Effector memory CD8-positive, alpha-beta T cell (primary cell): ENCODE measurements at places on chromosomes 2 and 18.

DNA sequence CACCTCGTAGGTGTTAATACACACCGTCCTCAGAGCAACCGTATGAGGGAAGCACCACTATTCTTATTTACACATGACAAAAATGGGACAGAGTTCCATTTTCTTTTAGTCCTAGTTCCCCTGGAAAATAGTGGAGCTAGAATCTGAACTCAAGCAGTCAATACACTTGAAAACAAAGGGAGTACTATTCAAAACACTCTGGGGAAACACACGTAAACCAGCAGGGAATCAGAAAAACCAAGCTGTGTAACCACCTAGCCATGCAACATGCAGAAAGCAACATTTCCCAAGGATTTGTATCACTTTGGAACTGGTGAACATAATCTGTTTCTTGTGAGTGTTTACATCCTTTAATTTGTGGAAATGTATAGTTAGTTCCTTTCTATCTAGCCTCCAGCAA, 208.2 kb downstream of the UBE2E3 start:
- no peak for DNase-seq

DNA sequence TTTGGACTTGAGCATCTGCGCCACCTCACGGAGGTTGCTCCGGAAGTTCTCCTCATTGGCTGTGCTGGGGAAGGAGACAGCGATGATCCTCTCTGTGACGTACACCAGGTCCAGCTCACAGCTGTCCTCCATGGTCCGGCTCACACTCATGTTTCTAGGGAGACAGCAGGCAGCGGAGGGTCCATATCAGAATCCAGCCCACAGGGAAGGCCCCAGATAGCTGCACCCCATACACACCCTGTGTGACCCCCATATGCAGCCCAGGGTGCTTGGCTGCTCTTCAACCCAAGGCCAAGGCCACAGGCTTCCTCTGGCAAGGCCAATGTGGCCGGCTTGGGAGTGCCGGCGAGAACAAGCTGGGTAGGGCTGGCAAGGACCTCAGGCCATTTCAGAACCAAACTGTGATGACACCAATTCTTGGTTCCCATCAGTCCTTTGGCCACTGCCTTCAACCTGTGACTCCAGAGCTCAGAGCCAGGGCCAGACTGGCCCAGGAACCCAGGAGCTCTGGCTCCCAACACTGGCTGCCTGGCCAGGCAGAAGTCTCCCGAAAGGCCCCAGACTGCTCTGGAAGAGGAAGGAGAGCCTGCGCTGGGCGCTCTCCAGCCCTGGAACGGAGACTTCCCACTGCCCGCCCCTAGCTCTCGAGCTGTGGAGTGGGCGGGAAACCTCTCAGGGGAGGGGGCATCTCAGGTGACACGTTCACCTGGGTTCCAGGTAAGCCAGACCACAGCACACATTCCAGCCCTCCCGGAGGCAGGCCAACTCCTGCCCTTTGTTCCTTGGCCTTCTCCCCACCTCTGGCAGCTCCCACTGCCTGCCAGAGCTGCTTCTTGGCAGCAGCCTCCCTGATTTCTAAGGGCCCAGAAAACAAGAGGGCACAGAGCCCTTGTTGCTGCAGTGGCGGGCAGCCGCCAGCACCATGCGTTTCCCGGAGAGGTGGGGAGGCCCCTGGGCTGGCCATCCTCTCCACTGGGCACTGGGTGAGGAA, 104.7 kb downstream of the TNS1 start:
- DNase-seq = no peak

GRCh38 chr2:120303177-120303576, 42.8 kb upstream of the INHBB start:
- DNase-seq = no peak

DNA sequence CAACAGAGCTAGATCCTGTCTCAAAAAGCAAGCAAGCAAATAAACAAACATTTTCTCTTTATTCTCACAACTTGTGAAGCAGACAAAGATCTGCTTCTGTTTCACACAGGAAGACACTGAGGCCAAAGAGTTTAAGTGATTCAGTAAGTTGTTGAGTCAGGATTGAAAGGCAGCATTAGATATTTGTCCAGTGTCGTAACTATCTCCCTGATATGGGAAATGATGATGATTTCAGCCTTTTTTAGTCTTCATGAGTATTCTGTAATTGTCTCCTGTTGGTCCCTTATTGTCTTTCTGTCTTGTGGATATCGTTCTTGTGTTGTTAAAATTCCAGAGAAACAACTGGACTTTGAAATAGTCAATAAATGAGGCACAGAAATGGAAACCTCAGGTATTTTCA, 59.6 kb downstream of the GATA6 start:
- DNase-seq = no peak

DNA sequence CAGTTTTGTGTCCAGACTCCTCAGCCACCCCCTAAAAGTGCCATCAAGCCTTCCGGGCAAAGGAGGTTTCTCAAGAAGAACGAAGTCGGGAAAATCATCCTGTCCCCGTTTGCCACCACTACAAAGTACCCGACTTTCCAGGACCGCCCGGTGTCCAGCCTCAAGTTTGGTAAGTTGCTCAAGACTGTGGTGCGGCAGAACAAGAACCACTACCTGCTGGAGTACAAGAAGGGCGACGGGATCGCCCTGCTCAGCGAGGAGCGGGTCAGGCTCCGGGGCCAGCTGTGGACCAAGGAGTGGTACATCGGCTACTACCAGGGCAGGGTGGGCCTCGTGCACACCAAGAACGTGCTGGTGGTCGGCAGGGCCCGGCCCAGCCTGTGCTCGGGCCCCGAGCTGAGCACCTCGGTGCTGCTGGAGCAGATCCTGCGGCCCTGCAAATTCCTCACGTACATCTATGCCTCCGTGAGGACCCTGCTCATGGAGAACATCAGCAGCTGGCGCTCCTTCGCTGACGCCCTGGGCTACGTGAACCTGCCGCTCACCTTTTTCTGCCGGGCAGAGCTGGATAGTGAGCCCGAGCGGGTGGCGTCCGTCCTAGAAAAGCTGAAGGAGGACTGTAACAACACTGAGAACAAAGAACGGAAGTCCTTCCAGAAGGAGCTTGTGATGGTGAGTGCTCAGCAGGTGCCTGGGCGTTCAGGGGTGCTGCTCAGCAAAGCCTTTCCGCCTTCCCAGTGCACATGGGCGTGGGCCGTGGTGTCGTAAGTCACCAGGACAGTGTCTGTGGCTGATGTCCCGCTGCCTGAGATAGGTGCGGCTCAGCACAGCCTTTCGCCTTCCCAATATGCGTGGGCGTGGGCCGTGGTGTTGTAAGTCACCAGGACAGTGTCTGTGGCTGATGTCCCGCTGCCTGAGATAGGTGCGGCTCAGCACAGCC, 91.0 kb downstream of the SH3BP4 start:
- no peak for DNase-seq

GRCh38 chr18:25350489-25351251, 1.3 kb downstream of the ZNF521 start:
- no peak for DNase-seq

- DNase-seq = no peak
These were observed 15.2 kb downstream of the ACVR2A start for GRCh38 chr2:147860009-147860408.

DNA sequence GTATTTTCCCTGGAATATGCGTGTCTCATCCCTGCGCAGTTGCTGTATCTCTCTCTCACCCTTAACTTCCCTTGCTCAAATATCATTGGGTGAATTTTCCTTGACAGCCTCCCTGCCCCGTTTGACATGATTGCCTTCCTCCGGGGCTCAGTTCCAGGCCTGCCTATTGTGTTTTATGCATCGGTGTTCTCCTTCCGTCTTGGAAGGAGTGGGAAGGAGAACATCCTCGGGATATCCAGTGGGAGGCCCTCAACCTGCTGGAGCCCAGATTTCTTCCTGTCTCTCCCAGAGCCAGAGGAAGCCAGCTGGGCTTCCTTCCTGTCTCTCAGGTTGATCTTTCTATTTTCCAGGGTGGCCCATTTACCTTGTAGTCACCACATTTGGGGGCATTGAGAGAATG, 434.7 kb upstream of the HS6ST1 start:
- no peak for DNase-seq

DNA sequence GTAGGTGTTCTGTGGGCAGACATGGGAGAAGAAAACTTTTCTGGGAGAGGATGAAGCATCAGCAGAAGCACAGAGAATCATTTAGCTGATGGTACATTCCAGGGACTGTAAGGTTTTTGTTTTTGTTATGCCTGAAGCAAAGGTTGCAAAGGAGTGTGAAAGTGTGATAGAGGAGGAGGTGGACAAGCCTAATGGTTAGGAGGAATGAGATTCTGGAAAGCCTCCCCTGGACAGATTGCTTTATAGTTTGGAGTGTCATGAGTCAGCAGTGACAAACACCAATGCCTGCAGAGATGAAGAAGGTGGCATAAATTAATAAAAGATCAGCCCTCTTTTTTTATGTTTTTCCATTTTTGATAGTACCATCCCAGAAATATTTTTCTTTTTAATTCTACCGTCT, 171.6 kb upstream of the BOD1L2 start:
- no peak for DNase-seq

- no peak for DNase-seq
These were observed 12.7 kb upstream of the CREG2 start for GRCh38 chr2:101400048-101400447.

DNA sequence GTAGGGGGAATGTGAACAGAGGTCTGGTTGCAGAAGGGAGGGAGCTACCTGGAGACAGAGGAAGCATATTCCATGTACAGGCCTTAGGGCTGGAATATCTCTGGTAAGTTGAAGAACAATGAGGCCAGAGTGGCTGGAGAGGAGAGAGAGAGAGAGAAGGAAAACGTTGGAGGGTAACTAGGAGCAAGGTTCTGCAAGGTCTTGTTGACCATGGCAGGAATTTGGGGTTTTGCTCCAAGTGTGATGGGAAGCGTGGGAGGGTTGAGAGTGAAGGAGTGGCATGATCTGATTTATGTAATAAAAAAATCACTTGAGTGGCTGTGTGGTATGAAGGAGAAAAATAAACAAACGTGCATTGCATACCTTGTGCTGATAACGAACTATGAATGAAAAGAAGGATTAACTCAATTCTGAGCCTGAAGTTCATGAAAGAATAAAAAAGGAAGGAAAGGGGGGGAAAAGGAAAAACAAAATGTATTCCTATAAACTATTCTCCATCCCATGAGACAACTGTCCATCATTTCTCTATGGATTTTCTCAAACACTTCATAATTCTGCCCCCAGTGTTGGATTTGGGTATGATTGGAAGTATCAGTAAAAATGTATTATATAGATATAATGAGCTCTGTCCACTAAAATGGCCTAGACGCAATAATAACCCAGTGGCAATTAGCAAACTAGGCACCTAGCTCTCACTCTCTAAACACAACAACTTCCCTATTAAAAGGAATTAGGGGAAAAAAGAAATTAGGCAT, 59.7 kb upstream of the PMAIP1 start:
- DNase-seq = no peak

DNA sequence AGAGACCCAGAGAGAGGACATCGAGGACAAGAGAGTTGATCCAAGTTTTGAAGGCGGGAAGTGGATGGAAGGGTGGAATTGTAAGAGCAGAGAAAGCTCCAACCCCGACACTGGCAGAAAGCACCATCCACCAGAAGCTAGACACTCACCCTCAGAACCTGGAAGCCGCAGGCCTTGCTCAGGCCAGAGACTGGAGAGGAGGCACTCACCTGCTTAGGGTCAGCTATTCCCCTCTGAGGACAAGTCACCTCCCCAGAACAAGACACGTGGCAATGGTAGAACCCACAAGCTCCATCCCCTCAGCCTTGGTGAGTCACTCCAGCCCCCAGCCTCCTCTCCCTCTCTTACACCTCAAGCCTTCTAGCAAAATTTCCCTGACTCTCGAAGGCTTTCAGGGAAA, 64.9 kb downstream of the STEAP3 start:
- no peak for DNase-seq

DNA sequence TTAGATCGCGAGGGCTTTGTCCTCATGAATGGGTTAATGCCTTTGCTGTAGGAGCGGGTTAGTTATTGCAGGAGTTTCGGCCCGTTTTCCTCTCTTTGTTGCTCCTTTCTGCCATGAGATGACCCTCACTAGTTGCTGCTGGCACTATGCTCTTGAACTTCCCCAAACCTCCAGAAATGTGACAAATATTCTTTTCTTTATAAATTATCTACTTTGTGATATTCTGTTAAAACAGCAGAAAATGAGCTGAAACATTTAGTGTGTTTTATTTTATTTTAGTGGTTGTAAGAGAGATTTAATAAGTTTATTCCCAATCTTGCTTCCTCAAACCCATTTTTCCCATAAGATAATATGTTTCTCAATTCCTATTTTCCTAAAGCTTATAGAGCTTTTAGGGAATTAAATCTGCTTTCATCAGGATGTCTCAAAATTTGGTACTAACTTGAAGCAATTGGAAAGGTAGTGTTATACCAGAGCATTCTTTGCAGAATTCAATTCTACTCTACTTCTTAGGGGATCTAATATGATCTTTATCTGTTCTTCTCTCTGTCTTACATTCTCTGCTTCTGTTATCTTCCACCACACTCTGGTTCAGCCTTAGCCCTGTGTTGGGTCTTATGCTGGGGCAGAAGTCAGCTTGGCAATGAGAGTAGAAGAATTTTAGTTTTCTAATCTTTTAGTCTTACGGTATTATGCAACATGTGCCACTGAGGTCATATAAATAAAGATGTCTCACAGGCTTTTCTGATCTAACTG, 23.1 kb downstream of the DDX1 start:
- no peak for DNase-seq

DNA sequence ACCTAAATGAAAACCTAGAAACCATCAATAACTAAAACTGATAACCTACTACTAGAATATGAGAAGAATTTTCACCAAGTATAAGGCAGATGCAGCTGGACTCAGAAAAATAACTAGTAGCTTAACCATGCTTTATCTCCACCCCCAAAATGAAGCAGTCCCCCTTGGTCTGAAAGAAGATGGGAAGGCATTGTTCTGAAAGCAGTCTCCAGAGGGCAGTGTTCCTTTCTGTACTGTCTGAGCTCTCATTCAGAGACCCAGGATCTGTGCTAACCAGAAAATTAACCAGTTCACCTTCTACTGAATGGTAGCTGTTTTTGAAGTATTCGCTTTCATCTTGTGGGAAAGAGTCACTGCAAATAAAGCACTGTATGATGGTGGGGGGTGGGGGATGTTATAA, 273.0 kb downstream of the PDE11A start:
- DNase-seq = no peak

- no peak for DNase-seq
These were observed 61.0 kb downstream of the RPL37A start for GRCh38 chr2:216559625-216560156.

DNA sequence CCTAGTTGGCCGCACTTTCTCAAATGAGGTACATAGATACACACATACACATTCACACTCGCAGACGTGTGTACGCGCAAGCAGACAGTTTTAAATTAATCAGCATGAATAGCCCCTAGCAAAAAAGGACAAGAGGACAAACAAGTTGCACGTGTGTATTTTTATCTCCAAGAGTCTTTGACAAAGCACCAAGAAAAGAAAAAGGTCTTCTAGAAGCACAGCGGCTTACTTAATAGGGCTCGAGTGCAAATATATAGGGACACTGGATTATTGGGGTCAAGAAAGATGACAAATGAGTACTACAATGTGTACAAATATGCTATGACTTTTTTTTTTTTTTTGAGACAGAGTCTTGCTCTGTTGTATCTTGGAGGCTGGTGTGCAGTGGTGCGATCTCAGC, 1.7 kb upstream of the BCL2 start:
- DNase-seq = no peak

DNA sequence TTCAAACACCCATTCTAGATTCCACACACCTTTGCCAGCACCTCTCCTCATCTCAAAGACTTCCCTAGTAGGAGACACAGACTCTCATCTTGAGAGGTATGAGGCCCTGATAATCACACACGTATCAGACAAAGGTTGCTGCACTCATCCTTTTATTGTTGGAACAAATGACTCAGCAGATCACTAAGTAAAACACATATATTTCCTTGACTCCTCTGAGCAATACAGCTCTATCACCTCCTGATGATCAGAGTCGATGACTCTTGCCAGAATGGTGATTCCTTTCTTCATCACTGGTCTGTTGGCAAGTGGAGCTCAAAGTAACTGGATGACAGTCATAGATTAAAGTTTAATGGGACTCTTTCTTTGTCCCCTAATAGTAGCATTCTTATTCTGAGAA, 1049.2 kb upstream of the ZEB2 start:
- no peak for DNase-seq
